NCI-H2029 treated with DMSO at 0.1 percent for 48 hours (cell line): ENCODE measurements at places on chromosomes 16 and 17.

DNA sequence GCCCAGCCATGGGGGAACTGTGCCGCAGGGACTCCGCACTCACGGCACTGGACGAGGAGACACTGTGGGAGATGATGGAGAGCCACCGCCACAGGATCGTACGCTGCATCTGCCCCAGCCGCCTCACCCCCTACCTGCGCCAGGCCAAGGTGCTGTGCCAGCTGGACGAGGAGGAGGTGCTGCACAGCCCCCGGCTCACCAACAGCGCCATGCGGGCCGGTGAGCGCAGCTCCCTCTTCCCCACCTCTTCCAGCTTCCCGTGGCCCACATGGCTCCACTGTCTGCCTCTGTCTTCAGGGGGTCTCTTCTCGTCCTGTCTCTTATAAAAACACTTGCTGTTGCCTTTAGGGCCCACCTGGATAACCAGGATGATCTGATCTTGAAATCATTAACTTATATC is 11.6 kb downstream of the CARD14 start:
- no peak for DNase-seq

- no peak for DNase-seq
These were observed 58.2 kb upstream of the HAPSTR1 start for GRCh38 chr16:9033125-9033830.

- no peak for DNase-seq
These were observed 8.8 kb upstream of the USP43 start for GRCh38 chr17:9636501-9636900.

DNA sequence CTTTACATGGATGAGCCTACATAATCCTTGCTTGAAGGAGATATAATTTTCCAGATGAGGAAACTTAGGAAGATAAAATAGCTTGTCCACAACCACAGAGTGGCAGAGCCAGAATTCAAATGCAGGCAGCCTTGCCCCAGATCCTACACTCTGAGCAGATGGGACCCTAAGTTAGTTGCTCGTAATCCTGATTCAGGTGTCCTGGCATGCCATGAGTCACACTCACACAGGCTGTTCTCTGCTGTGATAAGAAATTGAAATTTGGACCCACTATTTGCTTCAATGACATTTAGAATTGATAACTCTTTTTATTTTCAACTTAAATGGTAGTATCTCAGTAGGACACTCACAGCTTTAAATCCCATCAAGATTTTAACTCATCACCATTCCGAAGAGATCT is 150.7 kb upstream of the CACNG5 start:
- no peak for DNase-seq

DNA sequence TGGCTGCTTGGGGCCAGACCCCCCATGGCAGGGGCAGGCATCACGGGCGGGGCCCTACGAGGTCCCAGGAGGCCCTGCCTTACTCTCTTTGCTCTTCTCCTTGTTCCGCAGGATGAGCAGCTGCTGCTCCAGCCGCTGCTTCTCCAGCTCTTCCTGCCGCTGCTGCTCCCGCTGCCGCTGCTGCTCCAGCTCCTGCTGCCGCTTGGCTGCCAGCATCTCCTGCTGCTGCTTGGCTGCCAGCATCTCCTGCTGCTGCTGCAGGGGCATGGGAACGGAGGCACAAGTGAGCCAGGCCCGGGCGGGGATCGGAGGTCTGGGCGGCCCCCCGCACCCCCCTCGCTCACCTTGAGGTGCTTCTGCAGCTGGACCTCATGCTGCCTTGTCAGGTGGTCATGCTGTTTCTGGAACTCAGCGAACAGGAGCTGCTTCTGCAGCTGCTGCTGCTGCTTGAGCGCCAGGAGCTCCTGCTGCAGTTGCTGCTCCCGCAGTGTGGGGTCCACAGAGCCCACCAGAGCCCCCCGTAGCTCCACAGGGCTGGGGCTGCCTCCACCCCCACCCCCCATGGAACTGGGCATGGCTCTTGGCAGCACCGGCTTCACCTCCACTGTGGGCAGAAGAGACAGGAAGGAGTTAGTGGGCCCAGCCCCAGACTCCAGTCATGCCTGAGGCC is 22.8 kb downstream of the G6PC3 start:
- no peak for DNase-seq

DNA sequence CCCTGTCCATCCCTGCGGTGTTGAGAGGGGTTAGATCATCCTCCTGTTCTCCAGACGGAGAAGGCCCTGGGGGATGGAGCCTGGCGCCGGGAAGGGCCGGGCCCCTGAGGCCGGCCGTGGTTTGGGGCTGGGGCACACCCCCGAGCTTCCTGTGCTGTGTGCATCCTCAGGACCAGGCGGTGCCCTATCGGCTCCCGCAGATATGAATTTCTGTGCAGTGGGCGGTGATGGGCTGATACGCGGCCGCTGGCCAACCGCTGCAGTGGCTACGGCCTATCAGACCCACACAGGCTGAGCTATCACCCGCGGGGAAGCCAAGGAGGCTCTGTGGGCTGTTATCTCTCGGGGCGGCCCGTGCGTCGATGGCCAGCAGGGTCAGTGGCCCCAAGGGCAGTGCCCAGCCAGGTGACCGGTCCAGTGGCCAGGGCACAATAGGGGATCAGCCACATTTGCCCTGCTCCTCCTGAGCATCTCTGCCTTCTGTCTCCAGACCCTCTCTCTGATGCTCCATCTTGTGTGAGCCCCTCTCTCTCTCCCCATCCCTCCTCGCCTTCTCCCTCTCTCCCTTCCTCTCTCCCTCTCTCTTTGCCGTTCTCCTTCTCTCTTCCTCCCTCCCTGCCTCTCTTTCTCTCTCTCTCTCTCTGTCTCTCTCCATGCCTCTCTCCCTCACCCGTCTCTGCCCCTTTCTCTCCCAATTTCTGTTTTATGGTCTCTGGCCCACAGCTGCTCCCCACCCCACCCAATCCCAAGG is 38.7 kb downstream of the ZFPM1 start:
- no peak for DNase-seq

DNA sequence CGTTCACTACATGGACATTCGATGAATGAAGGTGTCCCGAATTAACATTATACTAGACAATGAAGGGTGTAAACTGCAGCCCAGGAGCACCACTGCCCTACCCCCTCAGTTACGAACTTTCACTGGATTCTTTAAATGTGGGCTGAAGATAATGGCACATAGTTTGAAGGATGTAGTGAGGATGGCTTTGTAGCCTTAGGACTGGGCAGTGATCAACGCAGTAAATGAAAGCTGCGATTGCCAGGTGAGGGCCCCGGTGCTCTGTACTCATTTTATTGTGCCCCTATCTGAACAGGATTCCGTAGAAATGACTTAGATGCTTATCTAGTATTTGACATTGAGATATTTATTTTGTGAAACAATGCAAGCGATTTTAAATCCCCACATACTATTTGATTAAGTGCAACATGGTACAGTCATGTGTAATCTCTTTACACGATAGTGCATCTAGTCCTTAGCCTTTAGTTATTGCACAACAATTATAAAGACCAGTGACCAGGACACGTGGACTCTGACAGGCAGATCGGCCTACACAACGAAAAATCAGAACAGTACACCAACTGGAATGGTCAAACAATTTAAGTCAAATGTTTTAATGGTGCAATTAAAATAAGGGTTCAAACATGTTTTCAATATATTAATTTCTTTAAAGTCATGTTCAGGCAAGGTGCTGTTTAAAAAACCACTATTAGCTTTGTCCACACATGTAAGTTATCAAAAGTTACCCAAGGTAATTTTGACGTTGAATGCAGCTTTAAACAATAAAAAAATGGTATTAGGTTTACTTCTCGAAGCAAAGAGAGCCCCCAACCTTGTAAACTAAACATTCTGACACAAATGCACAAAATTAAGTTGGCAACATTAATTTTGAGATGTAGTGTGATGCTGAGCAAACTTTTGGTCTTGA is 17.4 kb upstream of the ERN1 start:
- no peak for DNase-seq

DNA sequence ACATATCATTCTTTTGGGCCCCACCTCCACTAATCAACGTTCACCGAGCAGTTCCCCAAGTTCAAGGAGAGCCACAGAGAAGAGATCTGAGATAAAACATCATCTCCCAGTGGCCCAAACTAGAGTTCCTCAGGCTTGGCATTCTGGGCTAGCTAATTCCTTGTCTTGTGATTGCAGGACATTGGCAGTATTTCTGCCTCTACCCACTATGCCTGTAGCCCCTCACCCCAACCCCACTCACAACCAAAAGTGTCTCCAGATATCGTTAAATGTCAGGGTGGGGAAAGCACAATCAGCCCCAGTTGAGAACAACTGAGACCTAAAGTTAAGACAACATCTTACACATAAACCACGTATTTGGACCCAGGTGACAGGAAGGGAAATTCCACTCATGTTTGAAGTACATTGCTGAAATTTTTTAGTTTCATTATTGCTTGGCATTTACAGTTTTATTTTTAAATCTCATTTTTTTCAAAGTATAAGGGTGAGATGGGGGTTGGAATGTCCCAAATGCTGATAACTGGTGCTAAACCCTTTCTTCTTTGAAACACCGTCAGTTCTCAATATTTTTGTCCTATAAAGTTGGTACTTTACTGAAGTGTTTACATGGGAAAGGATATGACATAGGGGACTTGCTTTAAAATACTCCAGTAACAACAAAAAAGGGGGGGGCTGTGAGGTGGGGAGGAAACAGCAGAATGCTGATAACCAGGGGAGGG is 13.6 kb downstream of the ZC3H7A start:
- DNase-seq: no peak

GRCh38 chr16:83351846-83352245 is 455.9 kb upstream of the HSBP1 start:
- no peak for DNase-seq

DNA sequence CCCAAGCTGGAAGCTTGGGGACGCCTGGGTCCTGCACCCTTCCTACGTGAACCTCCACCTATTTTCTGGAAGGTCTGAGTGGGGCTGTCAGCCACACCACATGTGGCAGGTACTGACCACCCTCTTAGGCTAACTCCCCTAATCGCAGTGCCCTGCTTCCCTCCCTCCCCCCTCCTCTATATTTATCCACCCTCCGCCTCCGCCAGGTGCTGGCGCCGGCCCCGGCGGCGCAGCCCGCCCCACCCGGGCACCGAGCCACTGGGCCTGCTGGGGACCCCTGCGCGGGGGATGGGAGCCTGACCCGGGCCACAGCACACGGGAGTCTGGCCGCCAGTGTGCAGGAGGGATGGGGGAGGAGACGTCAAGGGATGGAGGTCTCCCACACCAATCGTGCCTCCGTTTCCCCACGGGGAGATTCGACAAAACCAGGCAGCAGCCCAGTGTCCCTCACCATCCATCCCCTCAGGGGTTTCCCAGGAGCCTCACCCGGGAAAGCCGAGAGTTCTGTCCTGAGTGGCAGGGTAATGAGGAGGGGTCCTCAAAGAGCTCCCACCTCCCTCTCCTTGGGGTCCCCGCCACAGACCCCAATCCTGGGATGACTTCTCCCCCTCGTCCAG is 1.3 kb downstream of the PLEKHH3 start:
- no peak for DNase-seq

DNA sequence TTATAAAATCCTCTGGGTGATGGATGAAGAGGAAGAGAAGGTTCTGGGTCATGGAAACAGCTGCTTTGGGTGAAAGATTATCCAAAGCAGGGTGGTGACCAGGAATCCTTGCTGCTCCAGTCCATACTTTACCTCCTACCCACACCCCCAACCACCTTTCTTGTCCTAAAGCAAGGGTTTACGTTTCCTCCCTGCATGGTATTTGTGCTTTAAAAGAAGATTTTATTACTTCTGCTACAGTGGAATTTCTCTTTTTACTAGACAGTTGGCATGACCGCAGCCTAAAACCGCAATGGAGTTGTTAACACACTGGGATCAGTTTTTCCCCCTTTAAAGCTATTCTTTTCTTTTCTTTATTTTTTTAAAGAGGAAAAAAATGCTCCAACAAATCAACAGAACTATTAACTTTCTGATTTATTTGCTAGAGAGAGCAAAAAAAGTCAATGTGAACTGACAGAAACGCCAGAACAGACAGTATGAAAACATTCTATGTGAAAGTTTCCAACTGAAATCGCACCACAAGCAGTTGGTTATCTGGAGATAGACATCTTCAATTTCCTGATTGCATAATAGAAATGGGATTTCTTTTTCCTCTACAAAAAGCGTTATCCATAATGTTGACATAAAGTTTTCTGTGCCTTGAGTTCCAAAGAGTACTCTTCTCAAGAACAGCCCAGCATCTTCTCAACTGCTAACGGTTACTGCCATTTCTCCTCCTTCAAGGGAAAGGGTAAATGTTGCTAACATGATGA is 236.0 kb downstream of the IRX3 start:
- no peak for DNase-seq

DNA sequence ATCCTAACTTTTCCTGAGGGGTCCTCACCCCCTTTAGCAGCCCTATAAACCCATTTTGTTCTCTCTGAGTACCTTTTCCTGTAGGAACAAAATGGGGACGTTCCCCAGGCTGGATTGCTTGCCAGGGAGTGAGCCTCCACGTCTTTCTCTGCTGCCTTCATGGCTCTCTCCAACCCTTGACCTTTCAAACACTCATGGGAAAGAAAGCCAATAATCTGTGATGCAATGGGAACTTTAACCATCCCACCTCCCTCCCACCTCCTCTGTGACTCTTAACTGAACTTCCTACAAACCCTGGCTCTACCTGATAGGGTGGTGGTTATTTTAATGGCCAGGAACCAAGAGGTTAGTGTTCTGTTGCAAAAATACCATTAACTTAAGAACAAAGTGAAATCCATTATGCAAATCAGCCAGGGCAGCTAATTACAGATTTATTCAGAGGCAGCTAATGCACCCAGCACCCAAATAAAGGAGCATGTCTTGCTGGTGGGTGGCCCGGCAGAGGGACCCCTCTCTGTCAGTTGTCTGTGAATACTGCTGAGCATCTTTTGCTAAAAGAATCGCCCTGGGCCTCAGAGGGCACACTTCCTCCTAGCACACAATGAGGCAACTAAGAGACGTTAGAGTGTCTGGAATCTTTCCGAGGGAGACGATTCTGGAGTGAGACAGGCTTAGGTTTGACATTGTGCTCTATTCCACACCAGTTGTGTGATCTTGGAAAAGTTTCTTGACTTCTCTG is 3.0 kb downstream of the PIPOX start:
- no peak for DNase-seq

GRCh38 chr17:15954222-15954621 is 9.3 kb downstream of the ADORA2B start:
- no peak for DNase-seq

DNA sequence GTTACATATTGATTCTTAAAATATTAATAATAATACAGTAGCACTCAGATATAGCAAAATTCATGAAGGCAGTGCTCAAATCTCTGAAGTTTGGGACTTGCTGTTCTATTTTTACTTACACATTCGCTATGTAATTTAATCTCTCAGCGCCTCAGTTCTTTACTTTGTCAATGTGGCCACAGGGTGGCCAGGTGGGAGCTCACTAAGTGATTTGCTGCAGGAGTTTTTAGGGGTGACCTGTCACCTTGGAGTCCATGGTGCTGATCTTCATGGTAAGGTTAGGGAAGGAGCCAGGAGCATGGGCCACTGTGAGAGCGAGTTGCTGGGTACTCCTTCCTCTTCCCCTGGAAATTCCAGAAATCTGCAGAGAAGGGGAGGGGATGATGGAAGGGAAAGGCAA is 28.1 kb downstream of the VWA3A start:
- DNase-seq: no peak

DNA sequence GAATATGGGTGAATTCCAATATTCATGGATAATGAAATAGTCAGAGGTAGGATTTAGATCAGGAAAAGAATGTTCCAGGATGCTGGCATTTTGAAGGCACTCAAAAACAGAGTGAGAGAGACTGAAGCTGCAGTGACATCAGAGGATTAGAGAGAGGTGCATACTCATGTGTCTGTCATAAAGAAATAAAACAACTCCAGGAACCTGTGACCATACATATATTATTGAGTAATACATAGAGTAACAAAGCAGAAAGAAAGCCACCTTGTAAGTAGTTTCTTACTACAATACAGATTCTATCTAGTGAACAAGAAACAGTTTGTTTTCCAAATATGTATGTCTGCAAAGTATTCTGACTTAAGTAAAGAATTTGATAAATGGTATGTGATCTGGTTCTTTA is 62.3 kb upstream of the PHOSPHO1 start:
- DNase-seq: no peak
